Suppressor macrophage treated with lipopolysaccharide for 4 hours (primary cell): ENCODE measurements at places on chromosomes 1 and 21.

GRCh38 chr1:188425687-188426086 is 1596.9 kb downstream of the PLA2G4A start:
- DNase-seq: no peak

DNA sequence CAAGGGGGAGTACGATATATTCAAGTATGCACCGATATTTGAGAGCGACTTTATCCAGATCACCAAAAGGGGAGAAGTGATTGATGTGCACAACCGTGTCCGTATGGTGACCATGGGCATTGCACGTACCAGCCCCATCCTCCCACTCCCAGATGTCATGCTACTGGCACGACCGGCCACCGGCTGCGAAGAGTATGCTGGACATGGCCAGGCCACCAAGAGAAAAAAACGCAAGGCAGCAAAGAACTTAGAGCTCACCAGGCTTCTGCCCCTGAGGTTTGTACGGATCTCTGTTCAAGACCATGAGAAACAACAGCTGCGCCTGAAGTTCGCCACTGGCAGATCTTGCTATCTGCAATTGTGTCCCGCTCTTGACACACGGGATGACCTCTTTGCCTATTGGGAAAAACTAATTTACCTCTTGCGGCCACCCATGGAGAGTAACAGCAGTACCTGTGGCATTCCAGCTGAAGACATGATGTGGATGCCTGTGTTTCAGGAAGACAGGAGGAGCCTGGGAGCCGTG is 16.5 kb downstream of the ATF3 start:
- no peak for DNase-seq

DNA sequence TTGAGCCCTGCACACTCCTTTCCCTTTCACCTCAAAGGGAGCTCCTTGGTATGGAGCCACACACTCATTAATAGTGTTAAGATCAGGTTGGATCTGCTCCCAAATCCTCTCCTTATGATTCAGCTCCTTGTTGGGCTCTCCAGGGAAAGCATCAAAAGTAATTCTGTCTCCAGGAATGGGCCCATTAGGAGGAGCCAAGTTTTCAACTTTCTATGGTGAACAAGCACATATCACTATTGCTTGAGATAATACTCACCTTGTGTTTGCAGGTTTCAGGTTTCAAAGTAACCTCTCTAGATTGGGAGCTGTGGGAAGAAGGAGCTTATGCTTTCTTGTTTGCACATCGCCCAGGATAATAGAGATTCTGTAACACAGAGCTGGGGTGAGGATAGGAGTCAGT is 164.8 kb downstream of the TNFSF18 start:
- no peak for DNase-seq

DNA sequence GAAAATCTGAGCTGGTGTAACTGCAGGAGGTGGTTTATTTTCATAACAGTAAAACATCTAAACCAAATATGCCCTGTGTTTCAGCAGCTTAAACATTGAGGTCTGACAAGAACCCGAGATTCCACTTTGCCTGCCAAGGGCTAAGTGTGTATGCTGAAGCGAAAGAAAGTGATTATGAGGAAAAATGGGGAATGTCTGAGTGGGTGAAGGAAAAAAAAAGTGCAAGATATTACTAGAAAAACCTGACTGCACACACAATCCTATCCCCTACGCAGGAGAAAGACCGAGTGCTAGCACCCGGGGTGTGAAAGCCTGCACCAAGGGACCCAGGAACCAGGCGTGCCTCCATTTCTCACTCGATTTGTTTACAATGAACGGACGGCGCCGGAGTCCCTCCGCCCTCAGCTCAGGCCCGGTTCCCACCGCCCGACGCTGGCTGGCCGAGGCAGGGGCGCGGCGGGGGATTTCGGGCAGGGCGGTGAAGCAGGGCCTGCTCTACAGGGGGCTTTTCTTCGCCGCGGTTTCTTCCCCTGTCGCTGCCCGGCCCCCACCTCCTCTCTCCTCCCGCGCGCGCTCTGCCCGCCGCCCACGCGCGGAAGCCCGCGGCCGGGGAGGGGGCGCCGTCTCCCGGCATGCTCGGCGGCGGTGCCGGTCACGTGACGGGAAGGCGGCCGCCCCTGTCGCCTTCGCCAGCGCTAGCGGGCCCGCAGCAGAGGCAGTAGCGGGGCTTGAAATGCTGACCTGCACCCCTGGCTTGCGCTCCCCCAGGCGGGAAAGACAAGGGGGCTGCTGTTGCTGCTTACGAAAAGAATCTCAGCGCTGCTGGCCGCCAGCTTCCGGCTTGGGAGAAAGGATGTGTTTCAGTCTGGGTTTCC is 35.9 kb downstream of the ITPKB start:
- peak; percentile 81 for DNase-seq

DNA sequence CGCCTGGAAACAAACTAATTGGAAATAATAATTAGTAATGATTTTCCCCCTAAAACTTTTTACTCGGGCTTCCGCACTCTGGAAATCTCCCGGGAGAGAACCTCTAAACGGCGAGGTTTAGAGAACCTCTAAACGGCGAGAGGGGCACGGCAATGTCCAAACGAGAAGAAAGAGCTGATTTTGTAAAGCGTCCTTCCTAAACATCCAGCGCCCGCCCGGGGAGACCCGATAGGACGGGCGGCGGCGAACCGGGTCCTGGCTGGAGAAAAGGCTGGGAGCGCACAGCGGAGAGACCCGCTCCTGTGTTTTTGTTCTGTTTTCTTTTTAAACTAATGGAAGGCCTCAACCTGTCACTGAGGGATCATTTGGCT is 1.6 kb downstream of the PAX7 start:
- no peak for DNase-seq
